ENCODE measurements at places on chromosomes 4 and X. TPM values are rescaled to one million over a fixed set of nuclear protein-coding genes. Genes with fewer than 3 reads are reported as not detected.

GRCh38 chr4:54742636-54743399, 85.1 kb downstream of the KIT start:
- DNase-seq: no peak

GRCh38 chr4:128553686-128554515, 255.6 kb upstream of the JADE1 start:
- DNase-seq: peak; percentile 40

DNA sequence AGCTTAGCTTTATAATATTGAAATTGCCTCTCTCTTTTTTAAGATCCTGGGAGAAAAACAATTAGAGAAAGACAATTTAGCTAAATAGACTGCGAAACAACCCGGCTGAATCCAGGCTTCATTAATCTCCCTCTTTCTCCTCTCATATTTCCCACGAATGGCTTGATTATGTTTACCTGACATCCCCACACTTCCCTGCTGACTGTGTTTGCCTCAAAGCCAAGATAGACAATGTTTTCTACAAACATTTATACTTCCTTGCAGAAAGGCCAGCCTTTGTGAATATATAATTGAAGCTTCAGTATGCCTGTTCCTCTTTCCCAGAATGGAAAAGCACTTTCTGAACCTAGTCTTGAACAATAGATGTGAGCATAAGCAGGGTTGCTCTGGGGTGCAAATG, 566.8 kb downstream of the PDHA2 start:
- no peak for DNase-seq

DNA sequence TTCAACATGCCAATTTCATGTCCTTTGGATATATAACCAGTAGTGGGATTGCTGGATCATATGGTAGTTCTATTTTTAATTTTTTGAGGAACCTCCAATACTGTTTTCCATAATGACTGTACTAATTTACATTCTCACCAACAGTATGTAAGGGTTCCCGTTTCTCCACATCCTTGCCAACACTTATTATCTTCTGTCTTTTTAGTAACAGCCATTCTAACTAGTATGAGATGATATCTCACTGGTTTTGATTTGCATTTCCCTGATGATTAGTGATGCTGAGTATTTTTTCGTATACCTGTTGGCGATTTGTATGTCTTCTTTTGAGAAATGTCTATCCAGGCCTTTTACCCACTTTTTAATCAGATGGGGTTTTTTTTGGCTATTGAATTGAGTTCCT, 133.5 kb upstream of the MED14 start:
- no peak for DNase-seq

- DNase-seq: no peak
These were observed 108.1 kb downstream of the TSPAN7 start for GRCh38 chrX:38669428-38669827.

DNA sequence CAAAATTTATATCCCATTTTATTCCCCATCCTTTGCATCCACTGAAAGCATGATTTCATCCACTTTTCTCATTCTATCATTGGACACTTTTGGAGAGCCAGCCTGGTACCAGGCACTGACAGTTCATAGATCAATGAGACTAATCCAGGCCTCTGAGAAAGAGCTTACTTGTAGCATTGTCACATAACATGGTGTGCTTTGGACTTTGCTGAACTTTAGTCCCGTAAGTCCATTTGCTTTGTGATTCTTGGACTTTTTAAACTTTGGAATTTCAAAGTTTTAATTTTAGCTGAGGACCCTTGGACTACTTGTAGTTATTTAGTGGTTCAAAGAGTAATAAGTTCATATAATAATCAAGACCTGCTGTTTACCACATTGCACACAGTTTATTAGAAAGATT, 11.5 kb downstream of the LIAS start:
- DNase-seq: no peak

- DNase-seq: peak; percentile 86
These were observed 52.4 kb downstream of the SEPTIN11 start for GRCh38 chr4:77001907-77002306.

DNA sequence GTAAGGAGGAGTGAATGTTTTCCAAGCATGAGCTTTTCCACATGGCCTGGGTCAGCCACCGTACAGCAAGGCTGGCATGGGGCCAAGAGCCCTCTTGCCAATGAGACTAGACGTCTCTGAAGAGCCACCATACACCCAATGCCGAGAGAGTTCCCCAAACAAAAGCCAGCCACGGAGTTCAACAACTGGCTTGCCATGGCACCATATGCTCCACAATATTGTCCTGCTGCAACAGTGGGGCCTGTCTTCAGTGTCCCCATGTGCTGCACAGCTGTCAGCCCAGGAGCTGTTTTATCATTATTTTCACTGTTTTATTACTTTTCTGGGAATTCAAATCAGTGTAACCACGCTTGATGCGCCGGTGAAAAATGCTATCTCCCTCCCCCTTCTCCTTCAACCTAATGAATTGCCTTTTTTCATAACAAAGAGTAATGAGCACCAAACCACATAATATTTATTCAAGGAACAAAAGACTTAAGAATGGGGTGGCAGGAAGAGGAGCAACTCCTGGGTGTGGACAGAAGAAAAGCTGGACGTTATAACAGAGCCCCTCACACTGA, 18.4 kb downstream of the MAML3 start:
- DNase-seq: no peak

CDKL5 gene
- total RNA-seq: 5.1 TPM

JCHAIN gene
- not detected for total RNA-seq

FGD1 gene
- 0.77 TPM for total RNA-seq

EPHA5 gene
- not detected for total RNA-seq

SETD7 gene
- 51.1 TPM for total RNA-seq
